Femur (tissue), 1 donor: ENCODE measurements at places on chromosomes 13 and 19.

- DNase-seq, result no peak
Measured at GRCh38 chr13:93851236-93851635, 624.6 kb downstream of the GPC6 start.

DNA sequence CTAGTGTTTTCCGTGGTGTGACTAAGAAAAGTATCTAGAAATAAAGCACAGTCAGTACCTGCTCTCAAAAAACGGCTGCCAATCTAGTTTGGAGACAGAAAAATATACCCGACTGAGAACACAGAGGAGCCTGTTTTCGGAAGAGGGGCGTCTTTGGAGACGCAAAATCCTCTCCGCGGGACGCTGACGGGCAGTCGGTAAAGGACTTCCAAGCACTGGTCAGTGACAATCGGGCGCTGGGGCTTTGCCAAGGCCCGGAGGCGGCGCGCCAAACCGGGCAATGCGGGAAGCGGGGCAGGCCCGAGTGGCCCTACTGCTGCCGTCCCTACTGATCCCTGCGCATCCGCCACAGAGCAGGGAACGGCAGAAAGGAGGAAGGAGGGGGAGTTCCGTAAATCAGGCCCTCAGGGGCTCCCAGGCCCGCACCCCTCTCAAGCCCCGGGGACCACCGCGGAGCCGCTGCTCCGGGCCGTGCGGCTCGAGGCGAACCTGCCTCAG lies 588 bp upstream of the DPY19L3 start:
- DNase-seq, result peak; percentile 76

DNA sequence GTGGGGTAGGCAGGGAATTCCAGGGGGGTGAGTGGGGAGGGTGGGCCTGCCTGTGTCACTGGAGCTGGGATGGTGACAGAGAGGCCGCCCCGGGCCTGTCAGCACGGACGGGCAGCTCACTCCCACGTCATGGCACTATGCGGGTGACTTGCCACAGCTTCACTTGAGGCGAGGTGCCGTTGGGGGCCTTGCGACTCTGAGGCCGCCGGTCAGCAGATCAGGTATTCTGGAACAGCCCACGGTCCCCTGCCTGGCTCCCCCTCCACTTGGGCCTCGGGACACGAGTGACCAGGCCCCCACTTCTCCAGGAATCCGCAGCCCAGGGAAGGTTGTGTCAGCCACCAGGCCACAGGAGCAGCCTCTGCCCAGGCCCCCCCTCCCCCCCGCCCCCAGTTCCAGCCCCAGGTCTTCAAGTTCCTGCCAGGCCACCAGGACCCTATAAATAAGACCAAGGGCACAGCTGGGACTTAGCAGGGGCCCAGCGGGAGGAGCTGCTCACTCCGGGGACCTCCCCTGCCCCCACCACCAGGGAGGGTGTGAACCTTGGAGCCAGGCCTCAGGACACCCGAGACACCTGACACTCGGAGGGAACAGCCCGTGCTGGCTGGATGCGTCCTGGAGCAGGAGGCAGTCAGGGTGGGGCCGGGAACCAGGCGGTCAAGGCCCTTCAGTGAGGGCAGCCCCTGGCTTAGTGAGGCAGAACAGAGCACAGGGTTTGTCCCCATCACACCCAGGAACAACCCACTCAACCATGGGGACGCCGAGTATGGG lies 2.7 kb upstream of the MIDN start:
- peak; percentile 82 for DNase-seq

DNA sequence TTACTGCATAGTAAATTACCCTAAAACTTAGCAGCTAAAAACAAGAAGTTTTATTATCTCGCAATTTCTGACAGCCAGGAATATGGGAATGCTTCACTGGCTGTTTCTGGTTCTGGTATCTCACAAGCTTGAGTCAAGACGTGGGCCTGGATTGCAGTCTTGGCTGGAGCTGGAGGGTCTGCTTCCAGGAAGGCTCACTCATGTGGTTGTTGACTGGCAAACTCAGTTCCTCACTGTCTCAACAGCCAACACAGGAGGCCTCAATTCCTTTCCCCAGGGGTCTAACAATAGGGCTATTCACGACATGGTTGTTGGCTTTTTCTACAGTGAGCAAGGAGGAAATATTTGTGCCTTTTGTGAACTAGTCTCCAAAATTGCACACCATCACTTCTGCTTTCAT lies 146.3 kb downstream of the GPC5 start:
- no peak for DNase-seq

- no peak for DNase-seq
Measured at GRCh38 chr13:104944176-104944575, 1591.3 kb downstream of the EFNB2 start.

GRCh38 chr19:54254195-54254906 lies 2.7 kb downstream of the LILRB5 start:
- peak; percentile 12 for DNase-seq

- DNase-seq, result no peak
Measured at GRCh38 chr19:7595466-7596133, at the start of gene CAMSAP3. CAMSAP3 (plus strand) TSS chr19:7595863; CDS start chr19:7596003, 140 bp downstream.

DNA sequence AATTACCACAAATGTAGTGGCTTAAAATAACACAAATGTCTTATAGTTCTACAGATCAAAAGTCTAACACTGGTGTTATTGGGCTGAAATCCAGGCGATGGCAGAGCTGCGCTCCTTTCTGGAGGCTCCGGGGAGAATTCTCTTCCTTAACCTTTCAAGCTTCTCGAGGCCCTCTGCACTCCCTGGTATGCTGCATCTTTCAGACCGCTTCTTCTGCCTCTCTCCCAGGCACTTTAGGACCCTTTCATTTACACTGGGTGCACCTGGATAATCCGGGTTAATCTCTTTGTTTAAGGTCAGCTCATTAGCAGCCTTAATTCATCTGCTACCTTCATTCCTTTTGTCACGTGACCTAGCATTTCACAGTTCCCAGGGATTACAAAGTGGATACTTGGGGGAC lies 211.3 kb upstream of the RFC3 start:
- no peak for DNase-seq

GRCh38 chr19:41001243-41001971 lies 10.3 kb downstream of the CYP2B6 start:
- DNase-seq, result no peak

GRCh38 chr13:46213242-46213641 lies 1.5 kb downstream of the LRRC63 start:
- DNase-seq, result no peak

DNA sequence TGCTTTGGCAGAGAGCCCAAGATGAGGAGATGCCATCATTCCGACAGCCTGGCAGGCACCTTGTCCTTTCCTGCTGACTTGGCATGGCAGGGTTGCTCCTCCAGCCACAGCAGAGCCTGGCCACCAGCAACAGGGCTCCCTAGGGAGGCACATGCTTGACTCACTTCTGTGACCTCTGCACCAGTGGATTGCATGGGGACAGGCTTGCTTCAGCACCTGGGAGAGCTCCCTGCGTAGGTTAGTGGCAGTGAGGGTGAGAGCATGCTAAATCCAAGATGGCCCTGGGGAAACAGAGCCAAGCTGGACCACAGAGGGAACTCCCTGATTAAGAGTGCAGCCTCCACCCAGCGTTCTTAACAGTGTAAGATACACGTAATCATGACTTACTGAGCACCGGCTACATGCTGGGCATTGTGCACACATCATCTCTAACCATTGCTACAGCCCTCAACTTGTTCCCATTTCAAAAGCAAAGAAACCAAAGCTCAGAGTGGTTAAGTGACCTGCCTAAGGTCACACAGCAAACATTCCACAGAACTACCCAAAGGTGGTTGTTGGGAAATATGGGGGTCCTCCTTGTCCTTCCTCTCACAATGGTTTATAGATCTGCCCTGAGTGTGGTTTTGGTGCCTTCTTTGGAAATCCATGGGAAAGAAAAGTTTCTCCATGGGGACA lies 116.6 kb upstream of the UQCRFS1 start:
- DNase-seq, result peak; percentile 44

GRCh38 chr19:12745166-12745897 lies 6.3 kb upstream of the BEST2 start:
- no peak for DNase-seq

DNA sequence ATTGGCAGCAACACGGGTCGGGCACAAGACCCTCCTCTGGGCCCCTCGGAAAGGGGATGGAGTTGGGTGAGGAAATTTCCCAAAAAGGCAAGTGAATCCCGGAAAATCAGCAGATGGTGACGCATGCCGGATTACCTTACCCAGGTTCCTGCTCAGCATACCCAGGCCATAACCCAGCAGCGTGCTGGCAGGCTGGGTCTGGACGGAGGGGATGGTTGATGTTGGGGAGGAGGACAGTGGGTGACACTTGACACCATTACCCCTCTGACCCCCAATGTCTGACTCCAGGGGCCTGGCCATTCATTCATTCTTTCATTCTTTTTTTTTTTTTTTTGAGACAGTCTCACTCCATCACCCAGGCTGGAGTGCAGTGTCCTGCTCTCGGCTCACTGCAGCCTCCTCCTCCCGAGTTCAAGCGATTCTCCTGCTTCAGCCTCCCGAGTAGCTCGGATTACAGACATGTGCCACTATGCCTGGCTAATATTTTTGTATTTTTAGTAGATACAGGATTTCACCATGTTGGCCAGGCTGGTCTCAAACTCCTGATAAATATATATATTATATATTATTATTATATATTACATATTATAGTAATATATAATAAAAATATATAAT lies 799 bp downstream of the PVR start:
- peak; percentile 63 for DNase-seq

GRCh38 chr13:74316547-74316946 lies 182.3 kb upstream of the KLF12 start:
- DNase-seq, result no peak

DNA sequence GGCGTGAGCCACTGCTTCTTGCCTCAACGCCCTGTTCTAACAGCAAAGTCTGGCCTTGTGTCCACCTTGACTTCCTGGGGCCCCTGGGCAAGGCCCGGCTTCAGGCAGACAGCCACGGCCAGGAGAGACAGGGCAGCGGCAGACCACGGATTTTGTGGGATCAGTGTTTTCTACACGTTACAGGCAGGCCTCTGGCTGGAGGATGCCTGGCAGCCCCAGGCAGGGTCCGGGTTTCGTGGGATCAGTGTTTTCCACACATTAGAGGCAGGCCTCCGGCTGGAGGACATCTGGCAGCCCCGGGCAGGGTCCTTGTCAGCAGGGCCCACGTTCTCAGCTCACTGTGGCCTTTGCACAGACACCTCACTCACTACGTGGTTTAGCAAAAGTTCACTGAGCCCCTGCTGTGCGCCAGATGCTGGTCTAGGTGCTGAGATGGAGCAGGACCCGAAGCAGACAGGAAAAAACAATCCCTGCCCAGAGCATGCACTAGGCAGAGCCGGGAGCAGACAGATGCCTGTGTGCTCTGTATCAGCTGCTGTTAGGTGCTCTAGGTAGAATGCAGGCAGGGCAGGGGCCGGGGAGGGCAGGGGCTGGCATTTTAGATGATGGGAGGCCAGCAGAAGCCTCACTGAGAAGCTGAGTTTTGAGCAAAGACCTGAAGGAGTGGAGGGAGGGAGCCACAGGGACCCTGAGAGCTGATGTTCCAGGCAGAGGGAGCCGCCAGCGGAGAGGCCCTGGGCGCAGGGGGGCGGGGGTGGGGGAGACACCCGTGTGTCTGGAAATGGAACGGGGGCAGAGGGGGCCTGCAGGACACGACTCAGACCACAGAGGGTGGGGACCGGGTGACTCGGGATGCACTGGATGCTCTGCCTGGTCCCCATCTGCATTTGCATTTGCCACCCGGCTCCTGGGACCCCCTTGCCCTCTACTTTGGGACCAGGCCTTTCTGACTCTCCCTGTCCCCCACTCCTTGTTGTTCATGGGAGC lies 25.0 kb upstream of the NCCRP1 start:
- no peak for DNase-seq

DNA sequence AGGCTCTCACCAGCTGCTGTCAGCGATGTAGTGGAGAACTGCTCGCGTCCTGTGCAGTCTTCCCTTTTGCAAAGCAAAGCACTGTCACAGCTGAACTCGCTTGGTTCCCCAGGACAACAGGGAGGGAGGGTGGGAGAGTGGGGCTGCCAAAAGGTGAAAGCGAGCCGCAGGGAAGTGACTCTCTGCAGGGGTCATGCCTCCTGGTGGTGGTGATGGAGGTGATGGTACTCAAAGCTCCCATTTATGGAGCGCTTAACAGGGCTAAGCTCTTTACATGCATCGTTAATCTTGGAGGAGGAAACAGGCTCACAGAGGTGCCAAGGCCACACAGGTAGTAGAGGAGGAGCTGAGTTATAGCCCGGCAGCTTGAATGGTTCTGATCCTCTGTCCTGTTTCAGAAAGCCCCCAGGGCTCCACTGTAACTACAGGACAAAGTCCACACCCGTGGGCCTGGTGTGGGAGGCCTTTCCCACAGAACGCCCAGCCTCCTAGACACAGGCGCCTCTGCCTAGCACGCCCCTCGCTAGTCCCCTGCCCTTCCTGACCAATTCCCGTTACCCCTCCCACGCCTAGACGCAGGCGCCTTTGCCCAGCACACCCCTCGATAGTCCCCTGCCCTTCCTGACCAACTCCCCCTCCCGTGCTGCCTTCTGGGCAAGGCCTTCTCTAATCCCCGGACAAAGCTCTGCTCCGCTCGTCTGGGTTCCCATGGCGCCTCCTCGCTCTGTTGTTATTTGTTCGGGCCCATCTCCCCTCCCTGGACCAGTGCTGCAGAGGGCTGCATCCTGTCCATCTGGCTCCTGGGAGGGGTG lies 10.7 kb downstream of the PPP1R37 start:
- no peak for DNase-seq

DNA sequence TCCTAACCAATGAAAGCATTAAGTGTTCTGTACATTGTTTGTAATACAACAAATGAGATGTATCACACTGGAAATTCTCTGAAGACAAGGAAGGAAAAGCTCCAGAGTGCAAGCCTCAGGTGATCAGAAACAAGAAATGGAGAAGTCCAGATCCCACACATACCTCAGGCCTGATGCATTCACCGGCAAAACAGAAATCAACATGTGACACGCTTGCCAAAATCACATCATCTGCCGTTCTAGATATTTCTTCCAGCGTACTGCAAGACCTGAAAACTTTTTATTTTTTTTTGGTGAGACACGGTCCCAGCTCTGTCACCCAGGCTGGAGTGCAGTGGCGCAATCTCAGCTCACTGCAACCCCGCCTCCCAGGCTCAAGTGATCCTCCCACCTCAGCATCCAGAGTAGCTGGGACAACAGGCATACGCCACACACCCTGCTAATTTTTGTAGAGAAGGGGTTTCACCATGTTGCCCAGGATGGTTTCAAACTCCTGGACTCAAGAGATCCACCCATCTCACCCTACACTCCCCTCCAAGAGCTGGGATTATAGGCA lies 48.6 kb downstream of the FOXO1 start:
- no peak for DNase-seq
